Cardiac muscle cell (in vitro differentiated cells and primary cell): ENCODE measurements at places on chromosomes 1 and 21. TPM values are rescaled to one million over a fixed set of nuclear protein-coding genes. Genes with fewer than 3 reads are reported as not detected.

Gene ITLN2
- total RNA-seq: not detected in 2 replicates

Gene NCAM2
- 0.45 and 2.5 TPM in 2 replicates for total RNA-seq

Gene KCNK2
- total RNA-seq: not detected in 2 replicates

Gene POU3F1
- total RNA-seq: 0.30 TPM in 1 of 2 replicates, not detected in the other

DNA sequence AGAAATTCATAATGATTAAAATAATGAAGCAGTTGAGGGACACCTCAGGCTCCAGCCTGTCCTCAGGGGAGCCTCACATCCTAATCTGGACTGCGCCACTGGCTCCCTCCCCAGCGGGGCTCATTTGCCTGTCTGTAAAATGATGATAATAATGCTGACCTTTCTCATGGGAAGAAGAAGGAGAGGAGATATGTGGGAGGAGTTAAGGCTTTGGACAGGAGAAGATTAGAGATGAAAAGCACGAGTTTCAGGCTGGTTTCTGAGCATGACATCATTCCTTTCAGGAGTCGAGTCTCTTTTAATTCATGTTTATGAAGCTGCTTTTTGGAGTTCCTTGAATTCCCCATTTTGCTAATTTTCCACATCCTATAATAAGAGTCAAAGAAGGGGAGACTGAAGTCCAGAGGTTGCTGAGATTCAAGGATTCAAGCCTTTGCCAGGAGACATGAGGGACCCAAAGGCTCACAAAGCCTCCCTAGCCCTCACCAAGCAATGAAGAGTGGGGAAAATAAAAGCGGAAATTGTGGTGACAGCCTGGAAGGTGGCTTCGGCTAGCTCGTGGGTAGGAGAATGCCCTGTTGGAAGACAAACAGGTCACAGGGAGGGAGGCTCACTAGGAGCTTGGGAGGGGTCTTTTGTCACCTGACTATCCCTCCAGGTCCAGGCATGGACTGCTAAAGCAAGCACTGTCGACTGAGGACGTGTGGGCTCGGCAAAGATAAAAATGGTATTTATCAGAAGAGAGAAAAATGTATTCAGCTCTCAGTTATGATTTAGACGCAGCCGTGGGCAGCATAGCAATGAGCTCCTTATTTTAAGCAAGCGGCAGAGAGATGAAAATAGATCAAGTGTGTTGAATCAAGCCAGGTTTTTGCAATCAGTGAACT lies 27.5 kb upstream of the STMN1 start:
- no peaks in the 10 kb centered on the region for H3K36me3 ChIP-seq
- H3K4me3 ChIP-seq: no peak overlapping the region
- no peaks in the 10 kb centered on the region for H3K27me3 ChIP-seq
- no peak overlapping the region for H3K27ac ChIP-seq
- no peaks in the 10 kb centered on the region for H3K4me1 ChIP-seq

- peaks cover 46% of the 10 kb centered on the region for H3K36me3 ChIP-seq
- H3K27ac ChIP-seq: peak overlapping the region; percentile 64
- no peaks in the 10 kb centered on the region for H3K27me3 ChIP-seq
- peaks cover 34% of the 10 kb centered on the region for H3K4me1 ChIP-seq
- DNase-seq: peak; percentile 66
Measured at GRCh38 chr1:36178471-36179219, 22.7 kb downstream of the MAP7D1 start.

Gene S100A1
- 2.2 and 7.6 TPM in 2 replicates for total RNA-seq

- no peaks in the 10 kb centered on the region for H3K27me3 ChIP-seq
- no peak for DNase-seq
- H3K27ac ChIP-seq: no peak overlapping the region
- peaks cover 2% of the 10 kb centered on the region for H3K36me3 ChIP-seq
Measured at GRCh38 chr1:214377886-214378285, 96.9 kb downstream of the SMYD2 start.

Gene RXRG
- total RNA-seq: 247 and 285 TPM in 2 replicates

Gene WNT2B
- 0.74 and 1.2 TPM in 2 replicates for total RNA-seq

- H3K4me1 ChIP-seq: peaks cover 14% of the 10 kb centered on the region
- H3K27me3 ChIP-seq: peaks cover 2% of the 10 kb centered on the region
- no peak overlapping the region for H3K27ac ChIP-seq
- no peak overlapping the region for H3K4me3 ChIP-seq
- H3K36me3 ChIP-seq: no peaks in the 10 kb centered on the region
- no peak for DNase-seq
Measured at GRCh38 chr1:158176399-158176798, 4.3 kb upstream of the CD1D start.
